ENCODE measurements at places on chromosomes 2 and 18.

- DNase-seq: no peak
These were observed 1600.0 kb upstream of the ACVR2A start for GRCh38 chr2:146244830-146245229.

DNA sequence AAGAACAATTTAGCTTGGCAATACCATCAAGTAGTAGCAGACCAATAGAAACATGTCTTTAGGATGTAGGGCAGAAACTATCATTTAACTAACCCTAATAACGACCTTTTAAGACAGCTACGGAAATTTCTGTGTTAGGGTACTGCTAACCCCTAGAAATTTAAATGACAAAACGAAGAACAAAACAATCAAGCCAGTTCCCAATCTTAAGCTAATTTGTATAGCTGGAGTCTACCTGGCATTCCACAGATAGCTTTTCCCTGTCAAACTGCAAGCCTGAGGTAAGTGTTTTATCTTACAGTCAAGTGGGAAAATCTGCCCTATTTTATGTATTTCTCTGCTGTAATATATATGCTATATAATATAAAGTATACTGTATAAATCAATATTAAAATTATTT is 37.6 kb upstream of the CDKL4 start:
- no peak for DNase-seq

DNA sequence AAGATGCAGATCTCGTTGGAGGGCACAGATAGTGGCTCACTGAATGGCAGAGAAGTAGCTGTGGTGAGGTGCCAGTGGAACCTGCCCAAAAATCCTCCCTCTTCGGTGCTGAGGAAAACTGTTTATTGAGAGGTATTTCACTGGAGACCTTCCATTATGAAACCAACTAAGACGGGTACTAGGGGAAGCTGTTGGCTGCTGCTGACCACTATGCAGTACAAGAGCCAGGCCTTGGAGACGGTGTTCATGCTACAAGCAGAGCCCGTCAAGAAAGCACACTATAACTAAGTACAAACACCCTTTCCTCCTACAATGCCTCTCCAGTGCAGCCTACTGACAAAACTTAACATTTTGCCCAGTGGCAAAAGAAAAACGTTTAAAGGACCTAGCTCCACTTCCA is 4.6 kb downstream of the ARL5A start:
- no peak for DNase-seq

- no peak for DNase-seq
These were observed 267.7 kb downstream of the NBAS start for GRCh38 chr2:15293262-15293937.

GRCh38 chr2:223797037-223797436 is 40.3 kb downstream of the AP1S3 start:
- no peak for DNase-seq

DNA sequence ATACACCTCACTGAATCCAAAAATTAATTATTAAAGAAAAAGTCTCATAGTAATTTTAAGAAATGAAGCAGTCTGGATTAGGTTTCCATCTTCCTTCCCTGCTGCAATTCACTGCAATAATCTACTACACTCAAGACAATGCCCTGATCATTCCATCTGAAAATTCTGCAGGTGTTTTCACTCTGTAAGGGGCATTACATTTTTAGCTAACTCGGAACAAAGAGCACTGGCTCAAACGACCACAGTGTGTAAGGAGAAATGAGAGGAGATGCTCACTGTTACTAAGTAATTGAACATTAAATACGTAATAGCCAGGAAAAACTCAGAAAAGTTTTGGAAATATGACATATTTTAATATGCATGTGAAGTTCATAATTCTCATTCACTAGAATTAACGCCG is 1.3 kb downstream of the B4GALT6 start:
- no peak for DNase-seq

- no peak for DNase-seq
These were observed 49.3 kb upstream of the KCNH7 start for GRCh38 chr2:162887902-162888301.

DNA sequence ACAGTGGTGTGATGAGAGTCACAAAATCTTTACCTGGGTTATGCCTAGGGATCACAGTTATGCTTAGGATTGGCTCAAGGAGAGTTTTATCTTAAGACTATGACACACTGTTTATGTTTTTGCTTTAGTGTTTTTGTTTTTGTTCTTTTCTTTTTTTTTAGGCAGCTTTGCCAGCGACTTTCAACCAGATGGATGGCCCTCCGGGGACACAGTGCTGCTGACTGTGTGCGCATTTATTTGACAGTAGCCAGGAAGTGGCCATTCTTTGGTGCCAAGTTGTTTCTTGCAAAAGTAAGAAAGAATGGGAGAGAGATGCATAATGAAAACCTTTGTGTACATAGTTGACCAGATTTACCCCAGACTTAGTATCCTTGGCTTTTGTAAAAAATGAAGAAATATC is 15.1 kb upstream of the DYNC2LI1 start:
- DNase-seq: no peak

DNA sequence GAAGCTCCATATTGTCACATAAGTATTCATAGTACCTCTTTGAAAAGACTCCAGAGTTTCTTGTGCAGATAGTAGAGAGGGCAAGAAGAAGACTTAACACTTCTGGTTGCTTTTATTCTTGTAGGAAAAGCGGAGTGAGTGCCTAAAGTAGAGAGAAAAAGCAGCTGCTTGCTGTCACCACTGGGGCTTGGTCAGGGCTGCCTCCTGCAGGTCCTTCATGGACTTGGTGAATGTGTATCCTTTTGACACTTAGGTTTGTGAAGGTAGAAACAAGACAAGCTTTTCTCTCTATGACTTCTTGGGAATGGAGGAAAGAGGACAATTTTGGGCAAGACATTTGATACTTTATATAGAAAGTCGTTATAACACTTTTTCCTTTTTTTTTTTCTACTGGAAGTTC is 312.8 kb upstream of the FANCL start:
- DNase-seq: no peak

GRCh38 chr2:86298411-86299390 is 38.7 kb downstream of the REEP1 start:
- no peak for DNase-seq

DNA sequence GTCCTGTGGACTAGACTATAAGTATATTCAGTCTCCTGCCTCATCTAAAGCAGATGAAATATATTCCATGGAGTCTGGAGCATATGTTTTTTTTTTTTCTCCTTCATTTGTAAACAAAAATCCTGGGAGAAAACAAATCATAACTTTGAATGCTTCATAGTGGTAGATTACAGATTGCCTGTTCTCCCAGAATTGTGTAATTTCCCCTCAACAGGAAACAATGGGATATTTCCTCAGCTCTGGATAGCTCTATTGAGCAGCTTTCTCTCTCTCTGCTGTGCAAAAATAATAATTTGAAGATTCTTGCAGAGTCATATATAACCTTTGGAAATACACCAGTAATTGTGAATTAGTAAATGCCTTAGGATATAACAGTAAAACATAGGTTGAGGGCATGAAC is 1406.6 kb upstream of the ACVR2A start:
- no peak for DNase-seq

GRCh38 chr2:210128961-210129360 is 42.2 kb downstream of the KANSL1L start:
- DNase-seq: no peak

GRCh38 chr2:176464886-176465564 is 195.8 kb downstream of the MTX2 start:
- no peak for DNase-seq

- DNase-seq: no peak
These were observed 1169.3 kb downstream of the DSC3 start for GRCh38 chr18:29873211-29873610.

DNA sequence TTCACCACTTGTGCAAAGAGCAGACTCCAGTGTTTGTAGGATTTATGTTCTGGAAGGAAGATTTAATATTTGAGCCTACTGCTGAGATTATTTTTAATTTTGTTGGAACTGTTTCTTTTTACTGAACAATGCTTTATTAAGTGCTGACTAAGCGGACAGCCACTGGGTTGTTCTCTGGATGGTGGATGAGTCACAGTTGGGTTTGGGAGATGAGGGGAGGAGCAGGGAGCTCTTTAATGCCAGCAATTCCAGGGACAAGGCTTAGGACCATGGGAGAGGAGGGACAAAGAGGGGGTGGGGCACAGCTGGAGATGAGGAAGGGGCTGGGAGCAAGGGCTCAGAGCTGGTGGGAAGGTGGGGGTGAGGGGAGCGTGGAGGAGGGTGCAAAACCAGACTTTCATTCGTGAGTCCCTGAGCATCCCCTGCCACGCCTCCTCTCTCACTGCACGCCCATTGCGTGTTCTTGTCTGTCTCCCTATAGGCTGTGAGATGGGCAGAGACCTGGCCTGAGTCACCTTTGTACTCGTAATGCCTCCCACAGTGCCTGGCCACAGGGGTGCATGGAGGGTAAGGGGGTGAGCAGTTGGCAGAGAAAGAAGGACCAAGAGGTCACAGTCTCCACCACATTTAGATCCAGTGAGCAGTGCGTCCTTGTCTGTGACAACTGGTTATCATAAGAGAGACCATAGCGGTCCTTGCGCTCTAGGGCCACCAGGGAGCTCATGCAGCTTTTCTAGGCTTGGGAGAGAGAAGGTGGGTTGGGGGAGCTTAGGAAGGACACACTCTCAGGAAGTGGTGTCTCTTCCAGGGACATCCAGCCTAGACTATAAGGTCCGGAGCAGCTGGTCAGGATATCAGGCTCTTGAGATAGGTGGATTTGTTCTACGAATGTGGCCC is 18.4 kb downstream of the SLC4A3 start:
- no peak for DNase-seq

DNA sequence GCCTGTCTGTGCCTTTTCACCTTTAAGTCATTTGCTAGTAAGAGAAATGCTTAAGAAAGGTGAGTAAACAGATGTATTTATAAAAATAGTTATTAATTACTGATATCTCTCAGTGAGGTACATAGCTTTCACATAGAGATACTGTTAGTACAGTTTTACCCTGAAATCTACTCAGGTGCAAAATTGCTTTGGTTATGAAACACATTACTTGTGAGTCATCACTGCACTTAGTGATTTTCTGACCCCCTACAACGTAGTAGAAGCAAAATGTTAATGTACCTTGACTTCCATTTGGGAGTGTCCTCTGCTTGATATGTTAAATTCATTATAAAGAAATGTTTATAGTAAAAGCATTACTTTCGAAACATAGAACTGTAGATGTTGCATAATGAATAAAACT is 6.5 kb downstream of the GLS start:
- DNase-seq: no peak

DNA sequence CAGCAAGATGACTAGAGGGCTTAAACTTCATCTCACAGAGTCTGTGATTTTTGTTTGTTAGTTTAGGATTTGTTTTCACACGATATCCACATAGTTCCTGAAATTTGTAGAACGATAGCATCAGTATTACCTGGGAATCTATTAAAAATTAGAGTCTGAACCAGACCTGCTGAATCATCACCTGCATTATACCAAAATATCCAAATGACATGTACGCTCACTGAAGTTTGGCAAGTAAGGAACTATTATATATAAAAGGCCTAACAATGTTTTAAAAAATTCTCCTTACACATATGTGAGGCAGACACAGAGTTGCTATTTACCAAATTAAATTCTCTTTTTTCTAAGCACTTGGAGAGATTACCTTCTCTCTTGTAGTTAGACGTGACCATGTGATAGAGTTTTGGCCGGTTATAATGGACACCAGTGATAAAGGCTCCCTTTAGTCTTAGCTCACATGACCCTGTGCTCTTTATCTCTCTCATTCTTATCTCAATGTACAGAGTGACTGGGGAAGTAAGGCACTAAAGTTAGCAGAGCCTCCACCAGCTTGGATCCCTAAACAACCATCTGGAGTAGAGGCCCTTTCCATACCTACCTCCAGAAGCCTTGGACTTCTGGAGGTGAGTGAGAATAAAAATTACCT is 363.1 kb downstream of the DSC3 start:
- DNase-seq: no peak

GRCh38 chr2:86480105-86480504 is 38.9 kb downstream of the KDM3A start:
- no peak for DNase-seq

DNA sequence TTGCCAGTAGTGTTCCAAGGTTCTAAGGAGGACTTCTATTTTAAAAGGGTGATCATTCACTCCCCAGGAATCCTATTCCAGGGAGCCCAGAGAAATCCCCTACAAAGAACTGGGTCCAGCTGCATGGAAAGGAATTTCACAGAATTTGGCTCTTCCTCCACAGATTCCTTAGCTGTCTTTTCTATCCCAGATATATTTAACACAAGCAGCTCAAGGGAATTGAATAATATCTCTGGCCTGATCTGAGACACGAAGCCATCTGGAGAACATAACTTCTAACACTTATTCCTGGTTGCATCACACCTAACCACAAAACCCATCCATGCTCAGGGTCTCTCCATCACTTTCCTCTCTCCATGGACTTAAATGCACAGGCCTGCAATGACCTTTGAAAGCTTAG is 306.7 kb upstream of the ACVR2A start:
- DNase-seq: no peak

- no peak for DNase-seq
These were observed 859.5 kb upstream of the SOX11 start for GRCh38 chr2:4832642-4833041.

DNA sequence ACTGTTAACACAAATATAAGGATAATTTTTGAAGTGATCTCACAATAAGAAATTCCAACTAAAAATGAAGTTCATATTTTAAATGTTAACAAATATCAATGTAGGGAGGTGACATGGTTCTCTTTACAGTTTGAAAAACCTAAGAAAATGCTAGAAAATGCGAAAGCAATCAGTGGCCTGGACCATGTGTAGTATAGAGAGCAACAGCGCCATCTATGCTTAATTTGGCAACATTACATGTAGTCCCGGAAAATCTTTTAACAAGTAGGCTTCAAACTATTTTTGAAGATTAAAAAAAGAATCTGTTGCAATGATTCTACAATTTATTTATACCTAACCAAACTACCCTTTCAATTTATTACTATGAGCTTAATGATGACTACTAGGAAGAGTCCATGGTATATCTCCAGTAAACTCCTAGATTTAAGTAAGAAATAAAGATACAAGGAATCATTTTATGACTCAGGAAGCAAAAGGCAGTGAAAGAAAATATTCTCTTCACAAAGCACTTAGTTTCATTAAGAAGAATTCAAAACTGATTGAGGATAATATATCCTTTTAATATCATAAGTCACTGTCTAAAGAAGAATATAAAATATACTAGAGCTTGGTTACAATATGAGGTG is 33.3 kb downstream of the NDUFA10 start:
- DNase-seq: peak; percentile 40

All from inflammatory macrophage treated with lipopolysaccharide for 1 hour (primary cell).